CD4-positive, alpha-beta T cell treated with Interferon gamma for 1 hour (primary cell): ENCODE measurements at places on chromosomes 3 and 15.
A peak's percentile ranks its signal among the peaks of the same experiment; 100 is the strongest.

DNA sequence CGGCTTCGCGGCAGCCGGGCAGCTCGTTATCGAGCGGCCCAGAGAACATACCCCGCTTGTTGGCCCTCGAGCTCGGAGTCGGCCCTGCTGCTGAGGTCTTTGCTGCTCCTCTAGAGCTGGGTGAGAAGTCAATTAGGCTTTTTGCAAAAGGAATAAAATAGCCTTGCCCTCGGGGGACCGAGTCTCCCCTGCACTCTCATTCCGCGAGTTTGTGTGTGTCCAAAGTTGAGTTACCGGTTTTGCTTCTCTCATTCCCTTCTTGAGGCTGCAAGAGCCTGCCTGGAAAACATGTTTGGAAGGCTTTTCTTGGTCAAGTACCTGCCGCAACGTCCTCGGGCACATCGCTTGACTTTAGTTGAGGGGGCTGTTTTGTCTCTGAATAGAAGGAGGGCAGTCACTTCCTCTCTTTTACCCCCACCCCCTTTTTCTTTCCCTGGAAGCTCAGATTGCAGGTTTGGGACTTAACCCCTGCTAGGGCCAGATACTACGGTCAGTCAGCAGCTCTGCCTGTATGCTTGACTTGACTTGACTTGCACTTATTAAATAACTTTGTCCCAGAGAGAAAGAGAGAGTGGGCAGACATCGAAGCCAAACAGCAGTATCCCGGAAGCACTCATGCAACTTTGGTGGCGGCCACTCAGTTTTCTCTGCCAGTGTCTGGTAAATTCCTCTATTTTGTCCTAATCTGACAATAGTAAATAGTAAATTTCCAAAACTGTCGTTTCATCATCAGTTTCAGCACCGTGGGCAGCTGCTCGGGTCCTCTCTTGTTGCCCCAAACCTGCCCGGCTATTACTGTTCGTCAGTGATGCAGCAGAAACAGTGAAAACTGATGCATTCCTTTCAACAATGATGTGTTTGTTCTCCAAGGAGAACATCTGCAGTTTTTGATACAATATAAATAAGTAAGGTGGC lies 609 bp downstream of the RNF13 start:
- peak; percentile 4 for DNase-seq

DNA sequence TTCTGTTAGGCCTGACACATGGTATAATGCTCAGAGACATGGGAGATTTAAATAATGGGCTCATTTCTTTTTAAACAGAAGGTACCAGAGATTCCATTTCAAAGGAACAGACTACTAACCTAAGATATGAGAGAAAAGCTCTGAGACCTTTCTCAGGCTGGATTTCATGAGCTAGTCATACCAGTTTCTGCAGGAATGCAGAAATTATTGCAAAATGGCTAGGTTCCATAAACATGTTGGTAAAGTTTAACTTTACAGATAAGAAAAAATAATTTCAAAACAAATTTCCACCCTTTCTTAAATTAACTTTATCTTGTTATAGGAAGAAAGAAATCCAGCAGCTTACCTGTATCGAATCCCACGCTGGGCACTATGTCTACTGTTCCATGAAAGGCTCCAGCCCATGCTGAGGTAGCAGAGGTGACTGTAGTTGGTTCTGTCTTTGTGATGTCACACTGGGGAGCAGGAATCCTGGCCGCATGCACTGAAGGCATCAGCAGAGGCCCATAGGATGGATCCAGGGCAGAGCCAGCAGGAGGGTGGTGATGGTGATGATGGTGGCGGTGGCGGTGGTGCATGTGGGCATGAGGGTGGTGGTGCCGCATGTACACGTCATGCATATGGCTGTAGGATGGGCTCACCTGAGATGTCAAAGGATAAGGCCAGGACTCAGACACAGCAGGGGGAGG lies 22.6 kb downstream of the VGLL3 start:
- DNase-seq, result no peak

GRCh38 chr15:27235161-27235560 lies 264.2 kb downstream of the GABRG3 start:
- no peak for DNase-seq

GRCh38 chr3:163328680-163329079 lies 1749.6 kb downstream of the SI start:
- DNase-seq, result no peak

DNA sequence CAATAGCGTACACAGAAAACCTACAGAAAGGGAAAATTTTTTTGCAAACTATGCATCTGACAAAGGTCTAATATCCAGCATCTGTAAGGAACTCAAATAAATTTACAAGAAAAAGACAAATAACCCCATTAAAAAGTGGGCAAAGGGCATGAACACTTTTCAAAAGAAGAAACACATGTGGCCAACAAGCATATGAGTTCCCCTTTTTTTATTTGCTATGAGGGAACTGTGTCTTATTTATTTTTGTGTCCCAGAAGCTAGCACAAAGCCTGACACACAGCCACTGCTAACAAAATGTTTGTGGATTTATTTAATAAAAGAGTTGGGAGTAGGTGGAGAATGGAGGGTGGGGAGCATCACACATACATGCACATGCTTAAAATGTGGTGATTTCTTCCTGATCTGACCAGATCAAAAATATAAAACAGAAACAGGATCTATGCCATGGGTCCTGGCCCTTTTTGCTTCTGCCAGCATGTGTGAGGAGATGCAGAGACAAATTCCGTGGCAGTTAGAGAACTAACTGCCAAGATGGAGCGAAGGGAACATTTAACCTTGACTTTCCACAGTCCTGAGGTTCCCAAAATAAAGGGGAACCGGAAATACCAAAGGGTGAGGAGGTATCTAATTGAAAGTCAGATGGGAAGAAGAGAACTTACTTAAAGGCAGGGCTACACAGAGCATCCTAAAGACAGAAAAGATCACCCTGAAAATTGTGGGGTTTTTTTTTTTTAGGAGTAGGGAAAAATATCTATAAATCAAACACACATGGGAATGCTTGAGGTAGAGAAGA lies at the start of gene TMEM202:
TMEM202 (plus strand) TSS at position 510 of the 793 bp plus-strand sequence; CDS start at position 532, 22 bp downstream.
- no peak for DNase-seq

GRCh38 chr3:125083776-125084175 lies 28.0 kb upstream of the HEG1 start:
- DNase-seq, result no peak

- DNase-seq, result no peak
Observed at GRCh38 chr15:58459045-58459444, 27.3 kb downstream of the LIPC start.

- DNase-seq, result no peak
Observed at GRCh38 chr3:152097120-152097519, 171.6 kb upstream of the MBNL1 start.

DNA sequence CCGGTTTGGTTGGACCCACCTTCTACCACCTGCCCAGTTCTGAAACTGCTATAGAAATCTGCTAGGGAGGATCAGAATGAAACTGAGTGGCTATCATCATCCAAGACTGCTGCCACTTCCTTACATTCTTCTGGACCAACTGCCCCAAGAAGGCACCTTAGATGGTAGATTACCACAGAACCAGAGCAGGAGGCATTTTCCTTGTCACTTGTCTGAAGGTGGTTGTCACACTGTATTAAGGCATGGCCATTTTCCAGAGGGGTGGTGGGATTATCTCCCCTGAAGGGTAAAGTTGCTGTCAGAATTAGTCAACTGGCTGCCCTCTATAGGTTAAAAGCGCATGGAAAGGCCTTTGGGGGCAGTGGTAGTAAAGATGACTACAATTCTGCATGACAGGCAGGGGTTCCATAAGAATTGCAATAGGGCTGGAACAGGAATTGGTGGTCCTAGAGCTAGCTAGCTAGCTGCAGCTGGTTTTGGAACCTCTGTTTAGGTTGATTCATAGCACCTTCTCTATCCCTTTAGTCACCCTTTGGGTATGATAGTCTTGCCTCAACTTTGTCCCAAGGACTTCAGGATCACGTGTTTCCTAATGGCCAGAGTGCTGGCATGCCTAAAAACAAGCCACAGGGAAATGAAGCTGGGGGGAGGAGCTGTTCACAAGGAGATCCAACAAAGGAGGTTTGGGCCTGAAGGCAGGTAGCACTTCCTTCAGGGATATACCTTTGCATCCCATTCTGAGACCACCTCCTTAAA lies 4.8 kb upstream of the CSPG5 start:
- no peak for DNase-seq

DNA sequence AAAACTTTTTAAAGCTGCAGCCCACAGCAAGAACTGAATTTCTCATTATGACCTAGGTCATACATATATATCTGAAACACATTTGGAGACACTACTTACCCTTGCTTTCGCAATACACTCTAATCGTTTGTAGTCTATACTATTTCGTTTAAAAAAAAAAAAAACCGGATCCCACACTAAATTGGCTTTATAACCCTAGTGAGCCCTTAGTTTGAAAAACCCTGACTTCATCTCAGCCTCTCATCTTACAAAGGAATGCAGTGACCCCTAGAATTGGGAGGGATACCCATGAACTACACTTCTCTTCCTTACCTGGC lies 4.2 kb downstream of the RARRES1 start:
- no peak for DNase-seq

GRCh38 chr15:90773485-90773884 lies 56.3 kb downstream of the BLM start:
- DNase-seq, result no peak

- no peak for DNase-seq
Observed at GRCh38 chr3:45670991-45671390, 18.2 kb upstream of the SACM1L start.

DNA sequence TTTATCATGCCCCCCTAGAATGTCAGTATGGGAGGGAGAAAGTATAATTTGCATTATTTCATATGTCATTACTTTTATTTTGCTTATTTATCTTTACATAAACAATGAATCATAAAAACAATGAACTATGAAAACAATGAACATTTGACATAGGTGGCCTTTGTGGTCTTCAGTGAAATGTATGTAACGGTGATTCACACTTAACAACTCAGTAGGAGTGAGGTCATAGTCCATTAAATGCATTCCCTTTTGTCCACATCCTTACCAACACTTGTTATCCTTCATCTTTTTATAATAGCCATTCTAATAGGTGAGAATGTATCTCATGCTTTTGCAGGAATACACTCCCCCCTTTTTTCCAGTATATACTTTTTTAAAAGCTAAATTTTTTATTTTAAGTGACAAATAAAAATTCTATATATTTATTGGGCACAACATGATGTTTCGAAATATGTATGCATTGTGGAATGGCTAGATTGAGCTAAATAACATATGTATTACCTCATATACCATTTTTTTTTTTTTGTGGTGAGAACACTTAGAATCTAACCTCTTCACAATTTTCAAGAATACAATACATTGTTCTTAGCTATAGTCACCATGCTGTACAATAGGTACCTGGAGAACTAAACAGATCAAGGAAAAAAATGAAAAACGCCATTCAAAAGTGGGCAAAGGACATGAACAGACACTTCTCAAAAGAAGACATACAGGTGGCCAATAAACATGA lies 189.5 kb downstream of the WDR72 start:
- no peak for DNase-seq

DNA sequence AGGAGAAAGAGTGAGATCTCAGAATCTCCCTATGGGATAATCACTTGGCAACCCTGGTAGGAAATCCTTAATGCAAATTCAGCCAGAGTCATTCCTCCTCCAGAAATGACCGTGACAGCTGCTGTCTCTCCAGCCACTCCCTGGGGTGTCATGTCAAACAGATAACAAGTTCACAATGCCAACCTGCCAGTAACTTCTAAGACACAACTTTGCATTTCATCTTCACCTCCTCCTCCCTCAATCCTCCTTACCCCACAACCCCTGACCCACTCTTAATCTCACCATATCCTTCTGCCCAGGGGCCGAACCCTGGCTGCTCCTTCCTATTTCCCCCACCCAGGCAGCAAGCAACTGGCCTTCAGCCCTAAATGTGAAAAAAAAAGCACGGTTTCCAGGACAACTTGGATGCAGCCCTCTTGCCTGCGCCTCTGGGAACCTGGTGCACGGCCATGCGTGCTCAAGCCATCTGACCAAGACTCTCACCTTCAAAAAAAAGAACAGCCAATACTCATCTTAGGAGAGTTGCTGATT lies 166.0 kb downstream of the NTRK3 start:
- no peak for DNase-seq

DNA sequence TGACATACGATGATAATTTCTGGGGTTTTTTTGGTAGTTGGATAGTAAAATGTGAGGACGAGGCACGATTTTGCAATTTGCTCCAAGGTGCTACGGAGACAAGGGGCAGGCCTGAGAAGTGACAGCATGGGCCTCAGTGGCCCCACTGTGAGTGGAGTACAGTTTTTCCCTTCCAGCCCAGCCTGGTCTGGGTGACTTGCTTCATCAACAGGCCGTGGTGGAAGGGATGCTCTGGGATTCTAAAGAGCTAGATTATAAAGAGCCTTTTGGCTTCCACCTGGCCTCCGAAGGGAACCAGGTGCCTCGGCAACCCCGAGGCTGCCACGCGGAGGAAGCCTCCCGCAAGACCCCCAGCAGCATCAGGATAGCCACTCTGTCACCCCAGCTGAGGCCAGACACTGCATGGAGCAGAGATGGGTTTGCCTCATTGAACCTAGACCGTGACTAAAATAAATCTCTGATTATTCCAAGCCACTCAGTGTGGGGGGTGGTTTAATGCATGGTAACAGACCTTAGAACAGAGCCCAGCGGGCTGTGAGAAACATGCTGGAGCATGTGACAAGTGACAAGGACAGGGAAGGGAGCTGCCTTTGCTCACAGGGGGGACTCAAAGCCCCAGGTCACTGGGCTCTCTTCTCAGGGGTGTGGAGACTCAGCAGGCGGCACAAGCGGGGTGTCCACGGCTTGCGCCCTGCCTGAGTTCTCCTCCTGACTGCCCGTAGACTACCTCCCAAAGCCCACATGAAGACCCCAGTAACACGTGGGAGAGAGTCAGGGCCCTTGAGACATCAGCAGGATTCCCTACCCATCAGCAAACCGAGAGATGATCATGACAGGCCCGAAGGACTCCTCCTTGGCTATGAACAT lies 22.6 kb upstream of the SLC41A3 start:
- no peak for DNase-seq

GRCh38 chr3:8775181-8775580 lies 5.8 kb upstream of the OXTR start:
- DNase-seq, result no peak

- no peak for DNase-seq
Observed at GRCh38 chr3:120113128-120114116, 19.2 kb upstream of the GSK3B start.

DNA sequence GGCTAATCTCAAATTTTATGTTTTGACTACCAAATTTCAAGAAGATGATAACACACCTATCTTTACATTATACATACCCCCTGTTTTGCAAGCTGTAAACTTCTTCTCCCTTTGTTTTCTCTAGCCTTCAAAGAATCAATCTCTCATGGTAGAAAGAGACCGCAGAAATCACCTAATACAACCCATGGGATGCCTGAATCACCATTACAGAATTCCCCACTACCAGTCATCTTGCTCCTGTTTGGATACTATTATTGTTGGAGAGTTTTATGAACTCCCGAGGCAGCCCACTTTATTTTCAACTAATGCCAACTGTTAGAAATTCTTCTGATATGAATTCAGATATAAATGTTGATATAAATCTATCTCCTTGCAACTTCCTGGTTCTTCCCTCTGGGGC lies 110.9 kb downstream of the FRMD5 start:
- no peak for DNase-seq
